ENCODE measurements at places on chromosomes 5 and 9.

- no peak for DNase-seq
Observed at GRCh38 chr9:10272830-10273229, 340.0 kb downstream of the PTPRD start.

DNA sequence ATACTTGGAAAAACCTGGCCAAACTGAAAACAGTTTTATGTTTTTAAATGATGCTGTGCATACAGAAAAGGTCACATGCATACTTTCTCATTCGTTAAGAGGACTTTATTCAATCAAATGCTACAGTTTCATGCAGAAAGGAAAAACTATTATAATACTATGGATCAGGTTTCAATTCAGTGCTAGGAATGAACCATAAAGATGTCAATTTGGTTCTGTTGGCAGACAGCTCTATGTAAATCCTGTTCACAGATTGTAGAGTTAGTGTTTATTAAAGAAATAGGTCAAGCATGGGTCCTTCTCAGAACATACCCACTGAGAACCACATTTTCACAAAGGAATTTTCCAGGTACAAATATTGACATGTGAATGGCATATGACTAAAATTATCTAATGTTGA lies 57.1 kb downstream of the RETREG1 start:
- DNase-seq = no peak

DNA sequence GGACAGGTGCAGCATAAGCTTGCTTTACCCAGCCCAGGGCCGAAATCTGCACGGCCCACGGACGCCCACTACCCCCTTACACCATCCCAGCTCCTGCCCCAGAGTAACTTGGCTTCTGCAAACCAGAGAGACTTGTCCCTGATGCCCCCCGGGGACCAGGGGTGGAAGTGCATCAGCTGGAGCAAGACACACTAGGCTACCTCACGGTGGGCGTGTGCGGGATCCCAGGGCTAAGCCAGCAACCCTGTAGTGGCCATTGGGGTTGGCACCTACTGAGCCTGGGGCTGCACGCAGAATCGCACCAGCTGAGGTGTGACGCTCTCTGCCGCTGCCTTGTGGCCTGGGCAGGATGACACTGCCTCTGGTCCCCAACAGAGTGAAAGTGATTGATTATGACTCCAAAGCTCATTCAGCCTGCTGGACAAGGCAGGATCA lies 6.1 kb upstream of the ZNF79 start:
- peak; percentile 70 for DNase-seq

DNA sequence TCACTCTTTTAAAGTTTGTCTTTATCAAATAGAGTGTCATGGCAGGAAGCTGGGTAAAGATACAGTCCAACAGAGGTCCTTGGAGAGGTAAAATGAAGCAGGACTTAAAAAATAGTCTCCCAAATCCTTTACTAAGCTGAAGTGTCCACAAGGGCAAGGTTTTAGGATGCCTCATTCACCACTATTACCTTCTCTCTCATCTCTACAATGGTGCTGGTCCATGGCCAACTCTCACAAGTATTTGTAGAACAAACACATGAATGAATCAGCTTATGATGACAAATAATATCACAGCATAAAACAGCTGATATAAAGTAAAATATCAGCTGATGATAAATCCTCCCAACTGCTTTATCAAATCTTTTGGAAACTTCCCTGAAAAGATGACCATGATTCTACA lies 162.3 kb upstream of the ZNF462 start:
- no peak for DNase-seq

DNA sequence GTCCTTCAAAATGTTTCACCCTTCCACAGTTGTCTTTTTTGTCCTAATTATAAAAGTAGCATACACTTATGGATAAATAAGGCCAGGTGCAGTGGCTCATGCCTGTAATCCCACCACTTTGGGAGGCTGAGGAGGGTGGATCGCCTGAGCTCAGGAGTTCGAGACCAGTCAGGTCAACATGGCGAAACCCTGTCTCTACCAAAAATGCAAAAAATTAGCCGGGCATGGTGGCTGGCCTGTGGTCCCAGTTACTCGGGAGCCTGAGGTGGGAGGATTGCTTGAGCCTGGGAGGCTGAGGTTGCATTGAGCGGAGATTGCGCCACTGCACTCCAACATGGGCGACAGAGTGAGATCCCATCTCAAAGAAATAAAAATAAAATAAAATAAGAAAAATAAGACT lies 1.6 kb downstream of the C5orf52 start:
- DNase-seq = no peak

- peak; percentile 92 for DNase-seq
Observed at GRCh38 chr5:36158144-36158543, 6.2 kb downstream of the SKP2 start.

- no peak for DNase-seq
Observed at GRCh38 chr5:38641003-38641402, 84.6 kb upstream of the LIFR start.

DNA sequence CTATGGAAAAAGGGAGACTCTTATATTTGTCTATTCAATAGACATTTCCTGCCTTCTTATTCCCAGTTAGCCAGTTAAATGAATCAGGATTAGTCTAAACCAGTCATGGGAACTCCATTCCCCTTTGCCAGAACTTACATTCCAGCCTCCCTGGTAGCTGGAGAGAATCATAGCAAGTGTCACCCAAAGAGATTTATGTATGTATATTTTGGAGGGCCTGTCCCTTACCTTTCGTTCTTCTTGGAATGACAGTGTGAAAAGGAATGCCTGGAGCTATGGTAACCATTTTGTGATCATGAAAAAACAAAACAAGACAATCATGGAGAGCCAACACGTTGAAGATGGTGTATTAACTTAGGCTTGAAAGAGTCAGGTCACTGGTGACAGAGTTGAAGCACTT lies 627.7 kb downstream of the CCDC171 start:
- DNase-seq = no peak

GRCh38 chr5:43268188-43268820 lies 44.9 kb downstream of the HMGCS1 start:
- DNase-seq = no peak

- no peak for DNase-seq
Observed at GRCh38 chr5:87390576-87391199, 22.0 kb downstream of the CCNH start.

DNA sequence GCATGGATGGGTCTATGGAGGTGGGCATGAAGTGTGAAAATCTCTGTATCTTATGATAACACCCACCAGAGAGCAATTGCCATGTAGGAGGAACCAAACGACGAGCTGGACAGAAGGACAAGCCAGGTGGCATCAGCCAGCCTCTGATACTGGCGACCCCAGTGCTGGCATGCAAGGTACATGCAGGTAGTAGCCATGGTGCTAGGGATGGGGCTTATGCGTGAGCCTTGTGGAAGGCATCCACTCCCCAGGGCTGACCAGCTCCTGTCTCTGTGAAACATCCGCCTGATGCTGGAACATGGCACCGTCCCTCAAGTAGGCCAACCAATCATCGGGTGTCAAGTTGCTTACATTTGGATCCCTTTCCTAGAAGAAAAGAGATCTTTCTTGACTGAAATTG lies 412.9 kb downstream of the GADD45G start:
- no peak for DNase-seq

DNA sequence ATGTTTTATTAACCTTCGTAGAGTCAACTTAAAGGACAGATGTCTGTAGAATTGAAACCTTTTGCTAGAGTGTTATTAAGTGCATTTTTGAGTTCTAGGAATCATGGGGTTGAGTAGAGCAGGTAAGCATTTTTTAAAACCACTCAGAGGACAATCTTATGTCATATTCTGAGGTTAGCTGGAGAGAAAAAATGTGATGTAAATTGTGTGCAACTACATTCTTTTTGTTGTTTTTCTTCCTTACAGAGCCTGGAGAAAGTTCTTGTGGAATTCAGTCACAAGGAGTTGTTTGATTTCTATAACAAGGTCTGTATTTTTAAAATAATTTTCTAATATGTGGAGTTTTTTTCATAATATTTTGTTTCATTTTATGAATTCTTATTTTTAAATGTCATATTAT lies 206.4 kb downstream of the COMMD10 start:
- DNase-seq = no peak

- no peak for DNase-seq
Observed at GRCh38 chr9:78486661-78487060, 189.7 kb downstream of the PSAT1 start.

- no peak for DNase-seq
Observed at GRCh38 chr5:108911055-108911454, 163.4 kb downstream of the FER start.

- DNase-seq = no peak
Observed at GRCh38 chr5:122182491-122182921, 53.2 kb downstream of the ZNF474 start.

- DNase-seq = no peak
Observed at GRCh38 chr5:76526950-76527583, 96.1 kb downstream of the F2RL2 start.

GRCh38 chr9:86096386-86096785 lies 3.0 kb downstream of the GOLM1 start:
- no peak for DNase-seq

GRCh38 chr5:1827886-1828397 lies 26.7 kb downstream of the NDUFS6 start:
- no peak for DNase-seq

DNA sequence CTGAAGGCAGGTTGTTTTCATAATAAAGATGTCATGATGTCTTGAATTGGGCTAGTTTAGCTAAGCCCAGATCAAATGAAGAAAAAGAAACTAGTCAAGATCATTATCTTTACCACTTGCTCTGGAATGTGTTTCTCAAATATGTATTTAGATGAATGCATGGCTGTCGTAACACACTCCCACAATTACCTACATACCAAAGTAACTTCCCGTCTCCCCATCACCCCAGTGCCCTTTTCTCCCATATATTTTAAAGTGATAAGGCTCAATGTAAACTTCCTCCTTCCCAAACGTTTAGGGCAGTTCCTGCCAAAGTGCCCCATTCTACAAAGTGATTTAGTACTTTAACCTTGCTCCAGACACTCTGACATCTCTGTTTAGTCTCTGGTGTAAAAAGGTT lies 61.4 kb downstream of the SLC1A3 start:
- DNase-seq = no peak

DNA sequence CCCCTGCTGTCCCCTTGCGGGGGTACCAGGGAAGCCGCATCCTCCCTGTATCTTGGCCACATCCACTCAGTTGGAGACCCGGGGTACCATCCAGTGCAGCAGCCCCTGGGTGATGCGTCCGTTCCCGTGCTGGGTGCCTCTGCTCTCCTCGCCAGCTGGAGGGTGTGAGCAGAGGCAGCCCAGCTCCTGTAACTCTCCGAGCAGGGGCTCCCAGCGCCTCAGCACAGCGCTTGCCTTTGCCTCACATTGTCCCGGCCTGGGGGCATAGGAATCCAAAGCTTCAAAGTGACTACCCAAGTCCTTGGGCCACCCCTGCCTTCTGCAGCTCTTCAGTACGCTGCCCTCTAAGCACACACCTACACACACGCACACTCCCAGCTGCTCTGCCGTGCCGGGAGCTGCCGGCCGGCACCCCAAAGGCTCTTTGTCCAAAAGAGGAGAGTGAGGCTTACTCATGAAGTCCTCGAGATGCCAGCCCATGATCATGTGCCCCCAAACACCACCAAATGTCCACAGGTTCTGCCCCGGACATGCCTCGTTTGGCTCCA lies 733 bp downstream of the ANGPTL2 start:
- DNase-seq = peak; percentile 34

GRCh38 chr5:93990504-93991070 lies 249.2 kb upstream of the POU5F2 start:
- DNase-seq = peak; percentile 7

DNA sequence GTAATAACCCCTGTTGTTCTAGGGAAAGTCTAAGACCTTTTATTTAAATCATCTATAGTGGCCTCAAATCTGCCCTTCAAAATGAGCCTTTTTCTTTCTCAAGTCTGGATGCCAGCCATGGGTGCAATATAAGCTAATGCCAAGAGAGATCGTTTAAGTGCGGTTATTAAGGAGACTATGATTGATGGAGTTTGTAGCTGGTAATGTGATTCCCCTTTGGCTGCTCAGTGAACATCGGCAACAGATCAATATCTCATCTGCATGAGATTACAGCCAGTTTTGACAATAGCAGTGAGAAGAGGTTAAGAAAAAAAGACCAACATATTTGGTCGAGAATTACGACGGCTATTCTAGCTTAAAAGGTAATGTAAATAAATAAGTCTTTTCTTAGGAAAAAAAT lies 1049.4 kb upstream of the NUDT12 start:
- no peak for DNase-seq

GRCh38 chr9:97908705-97909104 lies 13.6 kb downstream of the TRMO start:
- DNase-seq = no peak

DNA sequence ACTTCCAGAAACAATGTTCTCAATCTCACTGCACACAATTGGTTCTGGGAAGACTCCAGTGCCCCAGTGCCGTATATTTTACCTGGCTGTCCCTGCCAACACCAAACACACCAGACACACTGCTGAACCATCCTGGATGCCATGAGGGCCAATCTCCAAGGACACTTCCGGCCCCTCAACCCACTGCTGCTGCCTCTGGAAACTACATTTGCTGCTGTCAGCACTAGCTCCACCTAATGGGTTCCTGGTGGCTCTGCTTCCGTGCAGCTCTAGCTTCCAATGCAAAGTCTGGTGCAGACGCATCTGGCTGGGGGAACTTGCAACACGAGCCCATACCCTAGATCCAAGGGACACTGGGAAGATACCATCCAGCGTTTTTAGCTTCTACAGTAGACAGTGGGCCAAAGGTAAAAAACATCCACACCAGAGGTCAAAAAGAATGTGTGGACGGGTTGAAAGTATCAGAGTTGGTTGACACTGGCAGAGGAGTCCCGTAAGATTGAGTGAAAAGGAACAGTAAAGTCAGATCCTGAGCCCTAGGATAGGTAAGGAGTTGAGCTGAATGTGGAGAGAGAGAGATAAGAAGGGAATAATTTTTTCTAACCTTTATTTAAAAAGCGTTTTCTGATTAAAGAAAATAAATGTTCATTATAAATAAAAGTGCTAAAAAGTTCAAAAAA lies 99.7 kb upstream of the KIF2A start:
- DNase-seq = peak; percentile 54

- DNase-seq = no peak
Observed at GRCh38 chr5:66518753-66519152, 77.4 kb upstream of the MAST4 start.

DNA sequence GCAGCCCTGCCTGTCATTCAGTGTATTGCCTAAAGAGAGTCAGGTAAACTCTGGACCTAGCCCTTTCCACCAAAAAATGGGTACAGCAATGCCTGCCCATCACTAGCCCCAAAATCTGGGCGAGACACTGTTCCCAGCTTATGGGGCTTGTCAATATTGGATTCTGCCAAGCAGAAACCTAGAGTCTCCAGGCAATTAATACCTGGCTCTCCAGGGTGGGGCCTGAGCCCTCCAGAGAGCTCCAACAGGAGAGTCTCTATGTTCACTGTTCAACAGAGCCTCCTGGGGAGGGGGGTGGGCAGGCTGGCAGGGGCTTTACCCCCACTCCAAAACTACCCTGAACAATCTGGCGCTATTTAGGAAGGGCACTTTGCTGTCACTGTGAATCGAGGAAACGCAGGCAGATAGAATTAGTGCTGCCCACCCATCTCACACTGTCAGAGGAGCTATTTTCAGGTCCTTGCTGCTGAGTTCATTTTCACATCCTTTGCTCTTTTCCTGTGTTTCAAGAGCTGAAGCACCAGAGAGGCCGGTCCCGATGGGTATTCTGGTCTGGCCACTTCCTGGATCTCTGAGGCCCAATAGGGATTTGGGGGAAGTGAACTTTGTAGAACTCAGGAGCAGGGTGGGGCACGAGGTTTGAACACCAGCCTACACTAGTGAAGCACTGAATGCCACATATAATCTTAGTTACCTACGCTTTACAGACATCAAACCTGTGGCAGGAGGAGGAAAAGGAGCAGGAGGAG lies 121.8 kb downstream of the C5orf15 start:
- no peak for DNase-seq

GRCh38 chr5:25991639-25992038 lies 1046.7 kb downstream of the CDH9 start:
- no peak for DNase-seq

- no peak for DNase-seq
Observed at GRCh38 chr9:4678679-4679267, 596 bp upstream of the CDC37L1 start.
